ENCODE measurements at places on chromosomes 12 and 14.

DNA sequence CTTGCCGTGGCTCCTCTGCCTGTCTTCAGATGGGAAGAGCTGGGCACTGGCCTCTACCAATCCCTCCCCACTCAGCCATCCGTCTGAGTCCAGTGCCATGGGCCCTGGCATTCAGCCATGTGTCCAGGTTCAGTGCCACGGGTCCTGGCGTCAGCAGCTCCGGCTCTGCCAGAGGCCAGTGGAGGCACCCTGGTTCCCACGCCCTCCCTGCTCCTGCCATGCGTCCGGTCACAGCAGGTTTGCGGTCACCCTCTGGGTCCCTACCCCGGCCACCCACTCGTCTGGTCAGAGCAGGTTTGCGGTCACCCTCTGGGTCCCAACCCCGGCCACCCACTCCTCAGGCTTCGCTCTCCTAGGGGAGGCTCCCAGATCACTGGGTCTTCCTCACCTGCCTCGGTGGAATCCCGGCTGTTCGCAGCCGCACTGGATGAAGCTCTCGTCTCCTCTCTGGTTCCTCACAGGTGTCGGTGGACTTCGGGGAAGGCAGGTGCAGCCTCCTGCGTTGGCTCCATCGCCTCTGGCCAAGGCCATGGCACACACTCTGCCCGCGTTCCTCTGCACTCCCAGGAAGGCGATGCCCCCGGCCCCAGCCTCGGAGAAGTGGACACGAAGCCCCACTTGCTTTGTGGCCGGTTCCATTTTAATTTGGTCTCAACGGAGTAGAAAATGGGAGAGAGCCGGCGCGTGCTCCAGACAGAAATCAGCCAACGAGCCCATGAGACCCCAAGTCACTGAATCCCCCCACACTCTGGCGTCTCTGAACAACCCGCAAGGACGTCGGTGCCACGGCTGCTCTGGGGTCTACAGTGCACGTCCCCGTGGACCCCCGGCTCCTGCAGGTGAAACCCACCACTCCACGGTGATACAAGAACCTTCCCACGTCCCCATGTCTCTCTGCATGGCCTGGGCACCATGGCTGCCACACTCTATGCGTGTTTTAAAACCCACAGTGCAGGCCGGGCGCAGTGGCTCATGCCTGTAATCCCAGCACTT is 47.8 kb upstream of the FBRSL1 start:
- no peak for DNase-seq

DNA sequence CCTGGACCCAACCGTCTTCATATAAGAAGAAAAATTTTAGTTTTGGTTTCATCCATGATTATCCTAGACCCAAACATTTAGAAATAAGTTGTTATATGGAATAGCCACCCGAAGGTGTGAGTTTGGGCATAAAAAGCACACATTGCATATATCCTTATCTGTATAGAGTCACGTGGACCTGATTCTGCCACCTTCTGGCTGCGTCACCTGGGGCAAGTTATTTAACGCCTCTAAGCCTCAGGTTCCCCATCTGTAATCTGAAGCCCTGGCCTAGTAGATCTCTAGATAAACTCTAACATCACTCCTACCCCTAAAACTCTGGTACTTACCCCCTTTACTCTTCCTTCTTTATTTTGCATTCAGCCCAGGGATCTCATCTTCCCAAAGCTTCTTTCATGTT is 14.3 kb upstream of the KRT5 start:
- no peak for DNase-seq

GRCh38 chr12:131077931-131078391 is 124.3 kb downstream of the ADGRD1 start:
- no peak for DNase-seq

DNA sequence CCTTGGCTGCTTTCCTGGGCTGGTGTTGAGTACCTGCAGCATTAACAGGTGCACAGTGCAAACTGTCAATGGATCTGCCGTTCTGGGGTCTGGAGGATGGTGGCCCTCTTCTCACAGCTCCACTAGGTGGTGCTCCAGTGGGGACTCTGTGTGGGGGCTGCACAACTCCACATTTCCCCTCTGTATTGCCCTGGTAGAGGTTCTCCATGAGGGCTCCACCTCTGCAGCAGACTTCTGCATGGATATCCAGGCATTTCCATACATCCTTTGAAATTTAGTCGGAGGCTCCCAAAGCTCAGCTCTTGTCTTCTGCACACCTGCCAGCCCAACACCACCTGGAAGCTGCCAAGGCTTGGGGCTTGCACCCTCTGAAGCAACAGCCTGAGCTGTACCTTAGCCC is 198.6 kb downstream of the GXYLT1 start:
- no peak for DNase-seq

- DNase-seq = no peak
Observed at GRCh38 chr12:90331821-90332220, 623.2 kb downstream of the CCER1 start.

DNA sequence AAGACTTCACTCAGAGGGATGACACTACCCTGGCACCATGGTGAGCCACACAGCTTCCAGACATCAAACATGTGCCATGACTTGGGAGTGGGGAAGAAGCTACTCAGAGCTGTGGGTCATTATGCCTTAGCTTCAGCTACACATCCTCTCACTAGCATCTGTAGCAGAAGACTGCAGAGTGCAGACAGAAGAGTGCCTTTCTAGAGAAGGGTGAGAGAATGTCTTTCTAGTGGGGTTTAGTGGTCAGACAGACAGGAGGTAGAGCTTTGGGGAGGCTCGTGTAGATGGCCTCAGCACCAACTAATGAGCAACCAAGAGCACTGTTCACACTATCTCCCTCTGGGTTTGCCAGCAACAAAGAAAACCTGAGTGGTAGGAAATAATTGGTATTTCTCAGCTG is 4.9 kb upstream of the B4GALNT3 start:
- no peak for DNase-seq

DNA sequence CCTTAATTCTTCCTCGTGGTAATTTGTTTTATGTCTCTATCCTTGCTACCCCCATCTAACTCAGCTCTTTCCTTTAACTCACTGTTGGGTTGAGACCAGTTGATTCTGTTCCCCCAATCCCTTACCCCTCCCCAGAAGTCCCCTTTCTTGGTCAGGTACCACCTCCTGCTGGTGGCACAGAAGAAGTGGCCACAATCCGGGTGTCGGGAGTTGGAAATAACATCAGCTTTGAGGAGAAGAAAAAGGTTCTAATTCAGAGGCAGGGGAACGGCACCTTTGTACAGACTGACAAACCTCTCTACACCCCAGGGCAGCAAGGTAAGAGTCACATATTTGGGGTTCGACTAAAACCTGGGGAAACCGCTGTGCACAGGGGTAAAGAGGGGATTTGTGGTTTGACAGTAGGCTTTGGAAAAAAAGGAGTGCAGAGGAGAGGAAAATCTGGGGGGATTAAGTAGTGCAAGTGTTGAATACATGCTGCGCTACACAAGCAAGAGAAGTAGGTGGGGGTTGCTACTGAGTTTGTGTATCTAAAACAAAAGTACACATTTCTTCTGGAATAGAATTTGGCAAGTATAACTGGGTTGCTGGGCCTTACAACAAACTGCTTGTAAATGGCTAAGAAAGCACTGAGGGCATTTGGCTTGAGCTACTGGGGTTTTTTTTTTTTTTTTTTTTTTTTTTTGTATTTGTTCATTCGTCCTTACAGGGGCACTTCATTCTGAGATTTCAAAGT is 1.3 kb downstream of the A2ML1 start:
- DNase-seq = peak; percentile 13

DNA sequence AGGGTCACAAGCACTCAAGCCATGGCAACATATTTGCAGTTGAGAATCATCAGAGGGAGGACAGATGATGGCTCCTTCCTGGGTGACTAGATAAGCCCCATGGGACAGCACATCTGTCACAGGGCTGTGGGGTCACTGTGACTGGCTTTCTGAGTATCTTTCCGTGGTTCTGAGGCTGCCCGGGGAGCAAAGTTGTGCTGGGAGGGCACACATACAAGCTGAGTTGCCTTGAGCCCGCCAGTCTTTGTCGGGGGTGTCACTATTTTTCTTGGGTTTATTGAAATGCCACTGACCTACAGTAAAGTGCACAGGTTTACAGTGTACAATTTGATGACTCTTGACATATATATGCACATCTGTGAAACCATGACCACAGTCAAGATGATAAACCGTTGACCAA is 17.2 kb upstream of the KIF26A start:
- no peak for DNase-seq

GRCh38 chr14:88422919-88423650 is 37.6 kb downstream of the SPATA7 start:
- DNase-seq = no peak

DNA sequence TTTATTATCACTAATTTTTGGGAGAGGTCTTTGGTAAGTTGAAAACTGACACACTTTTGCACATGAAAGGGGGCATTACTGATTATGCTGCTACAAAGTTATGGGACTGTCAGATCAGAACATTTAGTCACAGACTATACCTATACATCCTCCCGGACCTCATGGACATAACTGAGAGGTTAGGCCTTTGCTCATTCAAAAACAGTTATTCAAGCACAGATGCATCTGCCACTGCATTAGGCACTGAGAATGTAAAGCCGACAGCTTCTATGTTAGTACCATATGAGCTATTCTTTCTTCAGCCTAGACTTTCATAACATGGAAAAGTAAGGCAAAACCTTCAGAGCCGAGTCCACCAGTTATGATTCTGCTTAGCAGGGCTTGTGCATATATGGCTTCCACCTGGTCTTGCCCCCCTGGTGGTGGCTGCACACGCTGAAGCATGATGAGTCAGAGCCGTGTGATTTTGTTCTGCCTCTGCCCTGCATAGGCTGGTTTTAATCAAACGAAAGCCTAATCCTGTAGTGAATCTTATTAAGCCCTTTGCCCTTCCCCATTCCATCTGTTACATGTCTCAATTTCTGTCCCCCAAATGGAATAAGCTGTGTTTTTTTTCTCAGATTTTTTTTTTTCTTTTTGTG is 21.8 kb upstream of the RNU6-8 start:
- DNase-seq = peak; percentile 78

DNA sequence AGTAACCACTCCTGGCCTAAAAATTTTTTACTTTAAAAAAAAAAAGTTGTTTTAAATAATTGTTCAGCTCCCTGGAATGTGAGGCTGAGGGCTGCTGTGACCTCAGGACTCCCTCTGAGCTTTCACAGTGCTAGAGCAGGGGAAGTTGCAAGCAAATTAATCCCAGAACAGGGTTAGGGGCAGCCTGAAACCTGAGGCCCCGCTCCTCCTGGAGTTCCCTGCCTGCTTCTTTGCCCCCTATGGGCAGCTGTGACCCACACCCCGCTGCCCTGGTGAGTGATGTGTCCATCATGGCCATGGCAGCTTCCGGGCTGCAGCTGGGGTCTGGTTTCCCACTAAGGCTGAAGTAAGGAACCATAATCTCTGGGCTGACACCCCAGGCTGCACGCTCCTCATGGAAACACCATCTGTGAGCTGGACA is 9.5 kb downstream of the RITA1 start:
- DNase-seq = no peak

- peak; percentile 77 for DNase-seq
Observed at GRCh38 chr12:27696864-27697564, 767 bp downstream of the REP15 start.
